ENCODE measurements at places on chromosomes 16 and 17.

DNA sequence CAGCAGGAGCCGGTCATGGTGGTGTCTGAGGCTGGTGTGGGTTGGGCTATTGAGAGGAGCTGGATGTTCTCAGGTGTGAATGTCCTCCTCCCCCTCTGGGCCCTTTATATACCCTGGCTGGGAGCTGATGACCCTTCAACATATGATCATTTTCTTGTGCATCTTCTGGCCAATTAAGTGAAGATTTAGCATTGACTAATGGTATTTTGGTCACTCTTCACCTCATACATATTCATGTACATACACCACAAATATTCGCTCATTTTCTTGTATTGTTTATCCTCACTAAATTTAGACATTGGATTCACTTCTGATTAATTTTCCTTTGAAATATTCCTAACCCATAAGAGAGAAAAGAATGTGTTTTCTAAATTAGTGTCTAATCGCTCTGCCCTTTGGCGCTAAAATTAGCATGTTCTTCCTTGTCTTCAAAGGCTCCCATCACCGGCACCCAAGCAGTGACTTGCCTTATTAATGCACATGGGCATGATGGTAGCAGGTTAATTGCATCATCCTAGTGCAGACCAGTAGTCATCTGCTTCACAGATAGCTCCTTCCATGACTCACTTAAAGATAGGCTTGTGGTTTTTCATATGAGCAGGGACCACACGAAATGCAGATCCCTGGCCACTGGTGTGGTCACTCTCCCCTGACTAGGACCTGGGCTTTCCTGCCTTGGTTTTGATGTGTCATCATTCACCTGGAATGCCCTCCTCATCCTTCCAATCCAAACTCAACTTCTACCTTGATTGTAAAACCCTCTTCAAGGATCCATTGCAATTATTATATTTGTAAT lies at the start of gene KRTAP2-4:
KRTAP2-4 (minus strand) TSS at position 51 of the 796 bp plus-strand sequence; CDS start at position 17, 34 bp downstream.
- DNase-seq: peak; percentile 52

GRCh38 chr16:49484451-49484849 lies 110.8 kb downstream of the C16orf78 start:
- DNase-seq: no peak

DNA sequence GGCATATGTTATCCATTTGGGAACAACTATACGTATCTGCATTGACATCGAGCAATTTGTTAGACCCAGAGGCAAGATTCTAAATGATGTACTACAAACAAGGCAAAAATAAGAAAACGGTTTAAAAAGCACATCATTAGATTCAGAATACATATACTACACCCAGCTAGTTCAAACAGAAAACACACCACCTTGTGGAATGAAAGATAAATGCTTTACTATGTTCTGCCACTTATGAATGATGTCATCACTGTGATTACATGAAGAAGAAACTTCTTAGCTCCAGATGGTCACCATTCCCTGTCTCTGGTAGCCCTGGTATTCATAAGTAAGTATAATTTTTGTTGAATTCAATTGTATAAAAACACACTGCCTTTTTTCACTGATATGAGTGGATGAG lies 7.8 kb downstream of the NACA2 start:
- DNase-seq: no peak

GRCh38 chr17:82548681-82549303 lies 29.3 kb downstream of the FOXK2 start:
- DNase-seq: no peak

All from CMK (cell line).